ENCODE measurements at places on chromosomes 5 and 9.

DNA sequence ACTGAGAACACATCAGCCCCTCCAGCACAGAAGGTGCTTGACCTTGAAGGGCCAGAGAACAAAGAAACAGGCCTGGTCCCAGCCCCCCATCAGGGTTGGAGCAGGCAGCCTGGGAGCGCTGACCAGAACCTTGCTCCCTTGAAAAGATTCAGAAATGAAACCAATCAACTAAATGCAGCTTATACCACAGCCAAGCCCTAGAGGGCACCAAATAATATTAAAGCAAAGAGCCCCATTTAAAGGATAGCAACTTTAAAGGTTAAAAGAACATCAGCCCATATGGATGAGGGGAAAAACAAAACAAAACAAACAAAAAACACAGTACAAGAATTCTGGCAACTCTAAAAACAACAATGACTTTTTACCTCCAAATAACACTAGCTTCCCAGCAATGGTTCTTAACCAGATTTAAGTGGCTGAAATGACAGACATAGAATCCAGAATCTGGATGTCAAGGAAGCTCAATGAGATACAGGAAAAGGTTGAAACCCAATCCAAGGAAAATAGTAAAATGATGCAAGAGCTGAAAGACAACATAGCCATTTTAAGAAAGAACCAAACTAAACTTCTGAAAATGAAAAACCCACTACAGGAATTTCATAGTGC is 471.9 kb downstream of the MTRR start:
- DNase-seq, result no peak

GRCh38 chr9:111914749-111915424 is 18.3 kb downstream of the UGCG start:
- peak; percentile 14 for DNase-seq

- no peak for DNase-seq
Measured at GRCh38 chr5:59259237-59259636, 634.3 kb downstream of the PDE4D start.

DNA sequence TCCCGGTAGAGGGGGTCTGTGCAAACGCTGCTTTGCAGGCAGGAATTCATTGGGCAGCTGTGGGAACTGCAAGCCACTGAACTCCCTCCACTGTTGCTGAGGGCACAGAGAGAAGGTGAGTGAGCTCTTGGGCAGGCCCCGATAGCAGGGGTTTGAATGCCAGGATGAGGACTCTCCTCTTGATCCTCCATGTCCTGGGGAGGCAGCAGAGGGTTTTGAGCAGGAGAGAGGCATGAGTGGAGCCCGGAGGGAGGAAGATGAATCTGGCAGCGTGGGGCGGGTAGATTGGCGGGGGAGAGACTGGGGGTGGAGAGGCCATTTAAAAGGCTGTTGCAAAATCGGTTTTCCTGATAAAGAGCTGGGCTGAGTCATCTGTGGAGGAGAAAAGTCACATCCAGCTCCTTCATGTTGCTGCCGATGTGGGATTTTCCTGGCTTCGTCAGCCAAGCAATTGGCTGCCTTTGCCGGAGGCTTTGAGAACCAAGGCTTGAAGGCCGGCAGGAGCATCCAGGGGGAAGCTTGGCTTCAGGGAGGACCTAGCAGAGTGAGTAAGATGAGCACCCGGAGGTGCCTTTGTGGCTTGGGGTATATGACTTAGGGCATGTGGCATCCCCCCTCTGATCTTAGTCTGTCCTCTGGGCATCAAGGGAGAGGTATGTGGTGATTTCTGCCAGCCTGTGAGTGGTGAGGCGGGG is at the start of gene SYNPO:
Gene SYNPO (plus strand): TSS at position 350 of the 695 bp plus-strand sequence. CDS start 7,616 bp downstream, outside the sequence.
- DNase-seq, result no peak

DNA sequence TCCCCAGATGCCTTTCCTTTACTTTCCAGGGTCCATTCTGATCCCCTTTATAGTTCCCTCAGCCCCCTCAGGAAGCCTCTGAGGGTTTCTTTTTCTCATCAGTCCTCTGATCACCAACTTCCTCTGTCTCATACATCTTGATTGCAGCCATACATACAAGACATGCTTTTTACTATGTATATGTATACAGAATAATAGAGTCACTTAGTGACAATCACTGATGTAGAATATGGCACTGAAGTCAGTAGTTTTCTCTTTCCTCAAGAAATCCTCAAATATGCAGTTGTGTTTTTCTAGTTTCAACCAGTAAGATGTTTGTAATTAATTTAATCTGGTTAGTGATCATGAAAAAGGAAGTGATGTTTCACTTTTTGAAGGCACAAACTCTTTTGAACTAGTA is 364.1 kb downstream of the MAN2A1 start:
- DNase-seq, result no peak

GRCh38 chr5:123086376-123087055 is 2.5 kb upstream of the PRDM6 start:
- no peak for DNase-seq

DNA sequence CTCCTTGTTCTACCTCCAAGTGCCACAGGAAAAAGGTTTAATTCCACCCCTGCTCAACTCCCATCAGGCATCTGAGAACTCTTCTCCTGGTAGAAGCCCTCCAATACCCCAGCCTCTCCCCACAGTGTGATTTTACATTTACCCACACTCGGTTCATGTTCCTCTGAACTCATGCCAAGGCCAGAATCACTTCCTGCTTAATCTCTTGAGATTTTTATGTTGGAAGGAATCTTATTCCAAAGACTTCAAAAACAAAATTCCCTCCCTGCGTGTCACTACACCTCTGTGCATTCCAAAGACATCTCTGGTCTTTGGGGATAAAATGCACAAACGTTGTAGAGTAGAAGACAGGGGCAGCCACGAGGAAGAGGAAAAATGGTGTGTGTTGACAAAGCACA is 186.8 kb downstream of the ACTL7B start:
- DNase-seq, result no peak

DNA sequence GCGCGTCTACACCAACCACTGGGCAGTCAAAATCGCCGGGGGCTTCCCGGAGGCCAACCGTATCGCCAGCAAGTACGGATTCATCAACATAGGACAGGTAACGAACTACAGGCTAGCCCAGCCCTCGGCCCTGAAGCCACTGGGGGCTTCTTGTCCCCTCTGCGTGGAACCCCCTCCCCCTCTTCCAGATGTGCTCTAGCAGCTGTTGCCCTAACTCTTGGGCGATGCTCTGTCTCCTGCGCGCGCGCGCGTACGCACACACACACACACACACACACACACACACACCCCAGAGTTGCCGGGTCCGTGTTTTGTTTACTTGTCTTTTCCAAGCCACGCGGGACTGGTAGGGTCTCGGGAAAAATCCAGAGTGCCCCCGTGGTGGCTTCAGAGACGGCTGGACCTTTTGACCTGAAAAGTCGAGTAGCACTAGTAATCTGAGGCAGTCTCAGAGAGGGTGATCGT is 836 bp downstream of the PCSK5 start:
- DNase-seq, result no peak

DNA sequence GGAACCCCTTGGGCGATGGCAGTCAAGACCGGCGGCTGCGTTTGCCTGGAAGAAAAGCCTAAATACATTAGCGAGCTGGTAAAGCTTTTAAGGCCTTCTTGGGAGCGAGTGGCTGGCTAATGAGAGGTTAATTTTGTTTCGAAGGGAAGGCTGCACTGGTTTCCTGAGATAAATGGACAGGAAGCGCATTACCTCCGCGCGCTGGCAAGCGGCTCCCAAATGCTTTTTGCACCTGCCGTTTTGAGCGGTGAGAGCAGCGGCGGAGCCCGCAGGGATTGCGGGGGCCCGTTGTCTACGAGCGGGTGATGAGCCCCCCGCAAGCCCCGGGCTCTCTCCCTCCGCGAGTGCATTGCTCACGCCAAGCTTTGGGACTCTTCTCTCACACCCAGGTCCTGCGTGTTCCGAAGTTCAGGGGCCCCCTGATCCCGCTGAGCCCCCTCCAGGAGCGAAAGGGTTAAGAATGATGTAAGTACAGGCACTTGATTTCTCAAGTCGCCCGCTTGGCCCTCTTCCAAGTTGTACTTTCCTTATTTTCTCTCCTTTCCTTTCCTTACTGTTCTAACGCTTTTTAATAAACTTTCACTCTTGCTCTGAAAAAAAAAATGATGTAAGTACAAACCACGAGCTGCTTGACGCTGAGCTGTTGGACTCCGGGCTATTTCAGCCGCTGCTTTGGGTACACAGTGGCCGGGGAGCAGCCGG is 3.1 kb upstream of the RGMB start:
- DNase-seq, result no peak

DNA sequence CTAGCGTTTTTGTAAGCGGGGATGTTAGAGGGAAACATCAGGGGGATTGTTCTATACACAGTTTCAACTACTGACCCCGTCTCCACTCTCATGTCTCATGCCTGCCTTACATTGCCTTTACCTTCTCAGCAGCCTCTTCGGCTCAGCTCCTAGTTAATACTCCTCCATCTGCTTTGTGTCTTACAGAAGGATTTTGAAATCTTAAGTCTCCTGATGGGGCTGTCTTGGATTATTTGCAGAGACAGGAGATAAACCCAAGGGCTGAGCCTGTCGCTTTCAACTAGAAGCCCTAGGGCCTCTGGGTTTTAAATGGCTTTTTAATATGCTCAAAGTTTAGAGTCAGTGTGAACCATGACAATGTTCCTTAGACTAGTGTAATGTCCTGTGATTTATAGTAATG is 161.5 kb downstream of the CARTPT start:
- DNase-seq, result no peak

- DNase-seq, result no peak
Measured at GRCh38 chr9:117415358-117415914, 579 bp upstream of the ASTN2 start.

- no peak for DNase-seq
Measured at GRCh38 chr5:6452622-6453504, 4.2 kb downstream of the UBE2QL1 start.

- DNase-seq, result no peak
Measured at GRCh38 chr5:4050203-4050602, 454.6 kb downstream of the IRX1 start.

DNA sequence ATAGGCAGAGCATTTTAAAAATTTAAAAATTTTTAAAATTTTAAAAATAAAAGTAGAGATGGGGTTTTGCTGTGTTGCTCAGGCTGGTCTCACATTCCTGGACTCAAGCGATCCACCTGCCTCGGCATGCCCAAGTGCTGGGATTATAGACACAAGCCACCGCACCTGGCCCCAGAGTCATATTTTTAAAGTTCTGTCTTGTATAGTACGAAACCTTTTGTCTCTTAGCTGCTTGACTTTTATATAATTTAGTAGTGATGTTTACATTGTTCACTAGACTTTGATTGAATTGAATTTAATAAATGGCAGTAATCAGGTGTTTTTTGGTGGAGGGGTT is 31.0 kb downstream of the LRRTM2 start:
- DNase-seq, result no peak

DNA sequence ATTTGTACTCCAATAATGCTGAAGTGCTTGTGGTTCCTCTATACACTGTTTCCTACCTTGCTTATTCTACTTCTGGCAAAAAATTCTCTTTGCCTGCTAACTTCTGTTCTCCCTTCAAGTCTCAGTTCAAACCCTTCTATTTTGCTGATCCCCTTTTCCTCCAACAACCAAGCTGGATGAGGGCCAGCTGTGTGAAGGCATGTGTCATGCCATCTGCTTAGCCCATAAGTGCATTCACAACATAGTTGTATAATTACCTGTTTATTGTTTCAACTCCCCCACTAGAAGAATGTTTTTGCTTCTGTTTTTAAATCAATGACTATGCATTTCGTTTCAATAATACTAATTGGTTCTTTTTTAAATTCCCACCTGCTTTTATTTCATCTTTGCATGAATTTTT is 1951.4 kb upstream of the WWC1 start:
- DNase-seq, result no peak

DNA sequence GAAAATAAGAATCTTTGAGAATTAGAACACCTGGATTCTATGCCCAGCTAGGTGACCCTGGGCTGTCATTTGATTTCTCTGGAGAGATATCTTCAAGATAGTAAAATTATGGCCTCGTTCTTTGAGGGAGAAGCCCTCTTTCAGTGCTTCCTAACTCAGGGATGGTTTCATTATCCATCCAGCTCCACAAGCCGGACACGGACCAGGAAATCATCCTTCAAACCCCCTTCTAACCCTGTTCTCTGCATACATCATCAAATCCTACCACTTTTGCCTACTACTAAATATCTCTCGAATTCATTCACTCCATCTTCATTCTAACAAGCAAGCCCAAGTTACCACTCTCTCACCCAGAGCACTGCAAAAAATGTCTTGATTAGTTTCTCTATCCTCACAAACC is 57.2 kb downstream of the MAPKAP1 start:
- DNase-seq, result no peak

GRCh38 chr5:141773779-141774562 is 91.9 kb upstream of the ARAP3 start:
- DNase-seq, result no peak

GRCh38 chr5:106849266-106849665 is 821.5 kb downstream of the EFNA5 start:
- no peak for DNase-seq

DNA sequence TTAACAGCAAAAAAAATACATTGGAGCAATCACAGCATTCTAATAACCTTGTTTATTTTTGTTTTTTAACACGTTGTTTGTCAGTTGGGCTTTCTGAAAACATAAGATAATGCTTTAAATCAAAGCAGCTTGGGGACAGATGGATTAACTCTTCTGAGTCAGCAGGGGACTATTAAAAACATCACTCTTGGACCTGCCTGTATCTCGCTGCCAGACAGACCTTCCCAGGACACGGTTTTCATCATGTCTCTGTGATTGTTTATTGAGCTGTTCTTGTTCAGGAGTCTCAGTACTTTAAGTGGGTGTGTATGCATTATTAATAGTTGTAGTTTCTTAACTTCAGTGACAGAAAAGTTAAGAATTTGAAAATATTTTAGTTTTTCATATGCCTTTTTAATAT is 173.2 kb downstream of the SH3GL2 start:
- no peak for DNase-seq

- no peak for DNase-seq
Measured at GRCh38 chr5:173522518-173522917, 93.9 kb downstream of the BOD1 start.

DNA sequence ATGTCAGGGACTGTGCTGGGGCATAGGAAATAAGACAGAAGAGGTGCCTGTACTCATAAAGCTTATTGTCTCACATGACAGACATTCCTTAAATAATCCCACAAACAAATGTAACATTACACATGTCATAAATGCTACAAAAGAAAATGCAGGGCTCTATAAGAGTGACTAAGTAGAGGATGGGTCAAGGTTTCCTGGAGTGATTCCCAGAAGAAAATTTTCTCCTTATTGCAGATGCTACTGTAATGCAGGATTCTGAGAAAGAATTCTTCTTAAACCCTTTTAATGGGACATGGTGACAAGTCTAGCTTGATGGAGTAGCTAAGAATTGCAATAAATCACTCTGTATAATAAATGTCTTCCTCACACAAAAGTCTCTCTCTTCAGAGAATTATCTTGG is 55.7 kb downstream of the SH3TC2 start:
- DNase-seq, result no peak

DNA sequence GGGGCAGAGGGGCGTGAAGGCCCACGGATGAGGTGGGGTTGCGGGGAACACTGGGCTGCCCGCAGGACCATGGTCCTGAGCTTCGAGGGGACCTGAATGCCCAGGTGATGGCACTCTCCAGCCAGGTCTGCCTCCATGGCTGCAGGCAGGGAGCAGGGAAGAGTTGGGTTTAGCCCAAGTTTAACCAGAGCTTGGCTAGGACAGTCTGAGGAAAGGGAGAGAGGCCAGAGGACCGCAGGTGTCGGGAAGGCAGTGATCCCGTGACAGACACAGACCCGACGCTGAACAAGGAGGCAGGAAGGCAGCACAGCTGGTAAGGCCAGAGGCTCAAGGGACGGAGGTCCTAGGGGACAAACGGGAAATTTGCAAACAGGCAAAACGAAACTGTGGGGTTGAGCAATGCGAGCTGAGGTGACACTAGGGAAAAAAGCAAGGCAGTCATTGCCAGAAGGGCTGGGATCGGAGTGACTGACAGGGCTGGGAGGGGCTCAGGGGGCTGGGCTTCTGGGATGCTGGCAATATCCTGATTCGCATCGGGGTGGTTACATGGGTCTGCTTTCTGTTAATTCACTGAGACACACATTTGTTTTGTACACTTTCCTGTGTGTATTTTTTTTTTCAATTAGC is 25.0 kb downstream of the ARPC5L start:
- DNase-seq, result no peak

Data from NCI-H1417 treated with DMSO at 0.1 percent for 48 hours (cell line).